Suppressor macrophage treated with lipopolysaccharide for 4 hours (primary cell): ENCODE measurements at places on chromosomes 6 and 20.
A peak's percentile ranks its signal among the peaks of the same experiment; 100 is the strongest.

- DNase-seq, result peak; percentile 84
Measured at GRCh38 chr20:43749734-43750294, 23.0 kb upstream of the GTSF1L start.

GRCh38 chr6:29759457-29759856, 36.2 kb downstream of the HLA-F start:
- no peak for DNase-seq

GRCh38 chr6:131831392-131831791, 23.6 kb downstream of the ENPP1 start:
- DNase-seq, result no peak

DNA sequence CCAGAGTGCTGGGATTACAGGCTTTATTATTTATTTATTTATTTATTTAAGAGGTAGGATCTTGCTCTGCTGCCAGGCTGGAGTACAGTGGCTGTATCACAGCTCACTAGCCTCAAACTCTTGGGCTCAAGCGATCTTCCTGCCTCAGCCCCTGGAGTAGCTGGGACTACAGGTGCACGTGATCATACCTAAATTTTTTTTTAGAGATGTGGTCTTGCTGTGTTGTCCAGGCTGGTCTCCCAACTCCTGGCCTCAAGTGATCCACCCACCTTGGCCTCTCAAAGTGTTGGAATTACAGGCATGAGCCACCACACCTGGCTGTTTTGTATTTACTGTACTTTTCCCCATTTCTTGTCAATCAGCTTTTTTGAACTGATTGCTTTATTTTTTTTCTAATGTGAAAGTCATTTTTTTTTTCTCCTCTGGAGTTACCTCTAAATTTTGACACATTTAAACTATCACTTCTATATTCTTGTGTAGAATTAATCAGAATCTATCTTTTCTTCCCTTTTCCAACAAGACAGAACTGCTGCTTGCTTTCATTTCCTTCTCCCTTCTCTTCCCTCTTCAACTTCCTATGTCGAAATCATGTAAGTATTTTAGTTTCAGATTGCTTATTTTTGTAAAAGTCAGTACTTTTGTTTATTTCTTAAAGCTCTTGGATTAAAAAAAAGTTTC, 12.0 kb downstream of the PANK2 start:
- DNase-seq, result peak; percentile 86

DNA sequence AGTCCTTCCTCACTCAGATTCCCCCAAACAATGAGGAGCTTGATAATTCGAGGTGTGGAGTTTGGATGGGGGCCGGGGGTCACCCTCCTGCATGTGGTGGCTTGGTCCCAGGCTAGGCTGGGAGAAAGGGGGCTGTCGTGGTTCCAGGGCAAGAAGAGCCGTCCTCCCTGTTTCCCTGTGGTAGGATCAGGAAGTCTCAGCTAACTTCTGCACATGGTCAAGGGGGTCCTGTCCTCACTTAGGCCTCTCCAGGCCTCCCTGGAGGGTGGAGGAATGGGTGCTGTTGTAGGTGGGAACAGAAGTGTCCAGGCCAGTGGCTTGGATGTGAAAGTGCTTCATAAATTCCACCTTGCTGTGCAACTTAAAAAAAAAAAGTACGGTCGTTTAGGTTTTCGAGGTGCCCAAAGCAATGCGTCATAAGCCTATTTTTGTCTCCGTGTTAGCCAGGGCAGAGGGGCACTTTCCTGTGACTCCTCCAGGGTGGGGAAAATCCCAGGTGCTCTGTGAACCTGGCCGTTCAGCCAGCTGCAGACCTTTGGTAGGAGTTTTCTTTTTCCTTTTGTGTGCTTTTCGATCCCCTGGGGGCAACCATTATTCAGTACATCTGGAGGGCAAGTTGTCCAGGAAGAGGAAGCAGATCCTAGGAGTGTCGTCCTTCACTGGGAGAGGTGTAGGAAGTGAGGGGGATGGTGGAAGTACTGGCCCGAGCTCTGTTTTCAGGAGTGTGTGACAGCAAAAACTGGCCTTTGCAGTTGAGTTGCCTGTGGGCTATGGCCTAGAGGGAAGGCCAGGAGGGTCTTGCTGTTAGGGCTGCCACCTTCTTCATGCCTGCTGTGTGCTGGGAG, 9.6 kb downstream of the IGF2R start:
- DNase-seq, result no peak

GRCh38 chr6:117215353-117216090, 49.8 kb upstream of the VGLL2 start:
- no peak for DNase-seq

DNA sequence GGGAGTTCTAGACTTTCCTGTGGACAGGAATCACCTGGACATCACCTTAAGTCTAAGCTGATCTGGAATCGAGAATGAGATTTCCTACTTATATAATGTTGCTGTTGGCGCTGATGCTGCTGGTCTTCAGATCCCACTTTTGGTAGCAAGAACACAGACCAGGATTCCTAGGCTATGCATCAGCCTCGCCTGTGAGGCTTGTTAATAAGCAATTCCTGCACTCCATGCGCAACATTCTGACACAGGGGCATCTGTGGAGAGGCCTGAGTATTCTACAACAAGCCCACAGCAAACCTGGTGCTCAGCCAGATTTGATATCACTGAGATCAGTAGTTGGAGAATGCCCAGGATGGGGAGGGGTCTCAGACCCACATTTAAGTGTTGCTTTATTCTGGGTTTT, 52.0 kb upstream of the TRIM26 start:
- DNase-seq, result no peak

- no peak for DNase-seq
Measured at GRCh38 chr6:33000055-33000454, 9.3 kb downstream of the HLA-DOA start.

- DNase-seq, result no peak
Measured at GRCh38 chr6:155454471-155454870, 1.2 kb downstream of the NOX3 start.

- DNase-seq, result no peak
Measured at GRCh38 chr20:49166534-49167449, 21.3 kb downstream of the STAU1 start.

DNA sequence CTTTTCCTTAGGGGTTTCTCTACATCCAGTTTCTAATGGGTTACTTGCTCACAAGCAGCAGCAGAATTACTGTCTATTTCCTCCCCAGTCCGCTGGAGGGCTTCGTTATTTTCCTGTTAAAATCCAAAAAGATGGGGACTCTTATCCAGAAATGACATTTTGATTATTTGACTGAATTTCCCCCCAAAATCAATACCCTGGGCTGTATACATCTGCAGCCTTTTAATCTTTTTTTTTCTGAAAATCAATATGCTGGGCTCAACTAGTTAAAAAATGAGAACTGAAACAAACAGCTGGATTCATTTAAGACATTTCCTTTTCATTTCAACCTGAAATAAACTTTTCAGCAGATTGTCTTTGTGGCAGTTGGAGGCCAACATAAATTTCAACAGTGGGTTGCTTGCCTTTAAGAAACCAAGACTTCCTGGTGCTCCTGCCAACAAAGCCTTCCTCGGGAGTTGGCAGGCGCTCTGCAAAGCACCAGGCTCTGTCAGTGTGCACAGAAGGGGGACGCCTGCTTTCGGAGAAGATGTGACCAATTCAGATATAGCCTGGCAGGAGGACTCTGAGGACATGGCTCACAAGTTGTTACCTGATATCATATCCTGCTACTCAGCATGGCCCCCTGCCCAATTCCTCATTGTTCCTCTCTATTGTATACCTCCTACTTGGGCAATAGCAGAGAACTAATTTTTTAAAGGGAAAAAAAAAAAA, 204.7 kb upstream of the ARG1 start:
- DNase-seq, result peak; percentile 1

DNA sequence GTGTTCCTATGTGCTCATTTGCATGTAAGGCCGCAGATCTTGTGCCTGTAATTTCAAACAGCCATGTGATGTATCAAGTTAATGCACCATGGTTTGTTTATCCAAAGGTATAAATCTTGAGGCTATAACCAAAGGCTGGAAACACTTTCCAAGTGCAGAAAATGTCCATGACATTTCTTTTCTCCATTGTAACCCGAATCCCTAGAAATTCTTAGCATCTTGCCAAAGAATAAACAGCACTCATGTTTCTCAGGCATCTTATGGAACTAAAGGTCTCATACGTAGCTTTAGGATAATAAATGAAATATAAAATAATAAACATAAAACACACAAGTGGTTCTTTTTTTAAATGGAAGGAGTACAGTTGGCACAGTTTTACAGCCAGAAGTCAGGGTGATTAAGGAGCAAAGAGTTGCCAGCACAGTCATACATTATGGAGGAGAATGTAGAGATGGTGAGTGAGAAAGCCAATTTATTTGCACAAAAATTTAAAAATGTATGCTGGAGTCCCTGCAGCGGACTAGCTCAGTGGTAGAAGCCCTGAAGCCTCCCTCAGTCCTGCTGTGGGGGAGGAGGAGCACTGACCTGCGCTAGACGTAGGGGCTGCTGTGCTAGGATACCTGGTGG, 18.0 kb downstream of the CDH26 start:
- no peak for DNase-seq

DNA sequence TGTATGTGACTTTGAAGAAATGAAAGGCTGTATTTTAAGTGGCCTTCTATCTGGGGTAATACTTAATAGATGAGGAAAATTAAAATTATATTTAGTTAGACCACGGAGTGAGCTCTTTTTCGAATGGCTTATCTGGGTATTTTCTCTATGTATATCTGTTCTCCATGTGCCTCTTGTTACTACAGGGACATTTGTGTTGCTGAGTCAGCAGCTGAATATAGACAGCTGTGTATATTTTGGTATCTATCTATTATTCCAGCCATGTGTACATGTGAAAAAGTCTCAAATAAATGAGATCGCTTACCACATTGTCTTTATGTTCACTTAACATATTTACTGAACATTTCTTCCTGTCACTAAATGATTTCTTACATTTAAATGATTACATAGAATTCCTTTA, 57.2 kb downstream of the TMEM200A start:
- no peak for DNase-seq

- no peak for DNase-seq
Measured at GRCh38 chr6:163391985-163392384, 22.5 kb upstream of the QKI start.

- no peak for DNase-seq
Measured at GRCh38 chr6:55175078-55176049, 1.0 kb downstream of the HCRTR2 start.

- DNase-seq, result no peak
Measured at GRCh38 chr20:21083825-21084325, 22.3 kb downstream of the LINC00237 start.

DNA sequence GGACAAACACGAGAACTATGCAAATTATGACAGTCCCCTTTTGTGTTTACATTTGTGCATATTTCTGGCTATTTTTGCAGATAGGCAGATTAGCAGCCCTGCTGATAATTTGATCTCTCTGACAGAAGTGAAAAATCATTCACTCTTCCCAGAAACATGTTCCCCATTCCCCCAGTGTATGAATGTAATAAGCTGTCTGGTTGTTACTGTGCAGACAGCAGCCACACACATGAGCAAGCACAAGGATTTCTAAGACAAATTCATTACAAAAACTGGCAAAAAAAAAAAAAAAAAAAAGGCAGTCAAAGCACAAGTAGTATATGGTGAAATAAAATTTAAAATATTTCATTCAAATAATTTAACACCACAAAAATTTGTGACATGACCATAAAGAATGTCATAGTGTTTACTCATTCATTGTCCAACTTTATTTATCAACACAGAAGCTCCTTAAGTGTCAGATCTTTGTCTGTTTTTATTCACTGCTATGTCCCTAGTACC, 95.5 kb upstream of the VGLL2 start:
- no peak for DNase-seq

DNA sequence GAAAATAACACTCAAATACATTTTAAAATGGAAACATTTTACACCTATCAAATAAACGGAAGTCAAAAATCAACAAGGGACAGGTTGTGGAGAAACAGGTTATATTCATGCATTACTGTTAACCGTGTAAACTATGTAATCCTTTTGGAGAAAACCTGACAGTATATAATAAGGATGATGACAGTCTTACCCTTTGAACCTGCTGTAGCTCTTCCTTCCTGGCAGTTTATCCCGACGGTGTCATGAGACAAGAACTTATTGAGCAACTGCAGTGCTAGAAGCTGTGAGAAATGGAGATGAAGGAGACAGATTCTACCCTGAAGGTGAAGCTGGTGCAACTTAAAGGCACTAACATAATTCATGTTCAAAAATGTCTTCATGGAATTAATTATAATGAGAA, 76.7 kb downstream of the PLEKHG1 start:
- no peak for DNase-seq

GRCh38 chr20:57877131-57877824, 167.5 kb upstream of the PMEPA1 start:
- DNase-seq, result no peak

GRCh38 chr6:101755931-101756330, 362.4 kb downstream of the GRIK2 start:
- DNase-seq, result no peak

- DNase-seq, result no peak
Measured at GRCh38 chr6:7534192-7534591, 7.3 kb upstream of the DSP start.

GRCh38 chr20:34636648-34637047, 40.2 kb downstream of the PIGU start:
- no peak for DNase-seq

DNA sequence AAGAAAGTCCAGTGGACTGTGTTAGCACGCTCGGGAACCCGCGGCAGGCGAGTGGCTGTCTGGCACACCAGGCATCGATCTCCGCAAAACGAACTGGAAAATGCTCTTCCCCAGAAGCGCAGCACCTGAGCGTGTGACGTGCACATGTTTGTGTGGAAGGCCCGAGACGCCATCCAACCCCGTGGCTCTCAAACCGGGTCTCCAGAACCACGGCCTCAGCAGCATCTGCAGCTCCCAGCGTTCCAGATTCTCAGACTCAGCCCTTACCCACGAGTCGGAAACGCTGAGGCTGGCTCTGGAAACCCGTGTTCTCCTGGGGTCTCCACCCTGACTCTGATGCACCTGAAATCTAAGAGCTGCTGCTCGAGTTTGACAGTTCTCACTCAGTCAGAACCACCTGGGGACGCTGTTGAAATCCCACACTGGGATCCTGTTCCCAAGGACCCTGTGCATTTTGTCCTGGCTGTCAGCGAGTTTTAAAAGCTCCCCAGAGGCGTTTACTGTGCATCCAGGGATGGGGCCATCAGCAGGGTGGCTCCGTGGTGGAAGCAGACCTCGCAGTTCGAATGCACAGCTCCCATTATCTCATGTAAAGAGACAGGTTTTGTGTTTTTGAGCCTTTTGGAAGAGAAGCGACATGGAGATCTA, 69.0 kb downstream of the DLL1 start:
- no peak for DNase-seq

GRCh38 chr20:62850333-62850974, 11.2 kb downstream of the TCFL5 start:
- no peak for DNase-seq
